Right ventricle myocardium superior (tissue), 1 donor: ENCODE measurements at places on chromosomes 6 and 20.

GRCh38 chr20:58746620-58747019, 54.0 kb downstream of the NPEPL1 start:
- no peak for DNase-seq

DNA sequence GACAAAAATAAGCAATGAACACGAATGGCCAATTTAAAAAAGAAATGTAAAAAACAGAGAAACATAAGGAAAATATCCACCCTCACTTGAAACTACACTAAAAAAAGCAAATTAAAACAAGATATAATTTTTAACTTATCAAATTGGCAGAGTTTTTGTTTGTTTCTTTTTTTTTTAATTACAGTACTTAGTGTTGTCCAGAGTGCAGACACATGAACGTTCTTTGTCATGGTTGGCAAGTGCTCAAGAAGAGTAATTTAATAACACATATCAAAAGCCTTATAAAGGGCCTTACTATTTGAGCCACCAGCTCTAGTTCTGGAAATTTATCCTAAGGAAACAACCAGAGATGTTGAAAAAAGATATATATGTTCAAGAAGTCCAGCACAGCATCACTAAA, 142.3 kb downstream of the ATXN1 start:
- no peak for DNase-seq

- peak; percentile 90 for DNase-seq
Observed at GRCh38 chr20:49484180-49485140, 2.0 kb upstream of the KCNB1 start.

GRCh38 chr6:142823256-142823902, 121.6 kb downstream of the HIVEP2 start:
- DNase-seq = no peak

DNA sequence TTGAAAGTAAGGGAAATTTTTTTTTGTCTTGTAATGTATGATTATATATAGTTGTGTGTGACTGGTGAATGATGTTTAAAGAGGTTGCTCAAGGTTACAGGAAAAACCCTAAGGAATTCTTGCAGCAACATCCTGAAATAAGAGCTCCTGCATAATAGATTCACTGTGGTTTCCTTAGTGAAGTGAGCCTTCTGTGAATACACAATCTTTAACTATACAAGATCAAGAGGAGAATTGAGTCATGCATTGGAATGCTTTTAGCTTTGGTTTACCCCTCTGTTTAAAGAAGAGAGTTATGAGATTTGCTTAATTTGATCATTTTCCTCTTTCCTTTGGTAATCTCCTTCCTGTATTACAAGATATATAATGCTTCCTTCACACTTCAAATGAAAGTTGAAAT, 141.6 kb upstream of the EYA4 start:
- no peak for DNase-seq

DNA sequence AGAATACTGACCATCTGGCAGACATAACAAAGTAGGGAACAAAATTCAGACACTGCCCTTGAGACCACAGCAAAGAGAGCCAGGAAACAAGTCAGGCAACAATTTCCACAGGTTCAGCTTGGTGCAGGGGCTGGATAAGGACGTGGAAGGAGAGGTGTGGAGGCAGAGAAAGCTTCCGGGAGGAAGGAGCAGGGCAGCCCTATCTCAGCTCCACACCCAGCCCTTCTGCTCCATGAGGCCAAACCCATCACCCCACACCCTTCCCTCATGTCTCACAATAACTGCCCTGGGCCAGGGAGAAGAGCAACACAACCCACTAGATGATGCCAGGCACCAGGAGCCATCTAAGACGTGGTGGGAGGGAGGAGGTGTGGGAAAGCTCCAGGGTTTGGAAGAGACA, 5.8 kb downstream of the SNHG17 start:
- no peak for DNase-seq

GRCh38 chr20:50415021-50415515, 95.1 kb upstream of the PTPN1 start:
- DNase-seq = peak; percentile 49

DNA sequence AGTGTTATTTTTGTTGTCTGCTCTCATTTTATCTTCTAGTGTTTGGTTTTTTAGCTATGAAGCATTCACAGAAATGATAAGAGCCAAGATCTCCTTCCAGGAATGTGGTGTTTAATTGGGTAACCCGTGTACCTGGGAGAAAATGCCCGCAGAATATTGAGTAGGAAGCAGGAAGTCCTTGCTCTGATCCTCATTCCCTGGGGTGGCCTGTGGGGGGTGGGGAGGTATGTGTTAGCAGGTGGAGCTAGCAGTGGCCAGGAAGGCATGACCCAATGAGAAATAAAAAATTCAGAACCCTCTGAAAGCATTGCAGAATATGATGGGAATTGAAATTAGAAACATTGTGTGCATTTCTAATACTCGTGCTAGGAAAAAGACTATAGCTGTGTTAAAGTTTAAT, 100.8 kb downstream of the DTD1 start:
- no peak for DNase-seq

- DNase-seq = no peak
Observed at GRCh38 chr20:63541371-63541770, 4.2 kb upstream of the PTK6 start.

- DNase-seq = no peak
Observed at GRCh38 chr6:134746140-134746539, 203.8 kb downstream of the ALDH8A1 start.

GRCh38 chr20:43789593-43789992, 62.8 kb upstream of the GTSF1L start:
- no peak for DNase-seq

- DNase-seq = no peak
Observed at GRCh38 chr20:11687546-11688292, 230.0 kb upstream of the BTBD3 start.

GRCh38 chr20:58478141-58478805, 36.9 kb downstream of the APCDD1L start:
- no peak for DNase-seq

GRCh38 chr20:52975029-52975732, 3.0 kb downstream of the TSHZ2 start:
- DNase-seq = no peak

DNA sequence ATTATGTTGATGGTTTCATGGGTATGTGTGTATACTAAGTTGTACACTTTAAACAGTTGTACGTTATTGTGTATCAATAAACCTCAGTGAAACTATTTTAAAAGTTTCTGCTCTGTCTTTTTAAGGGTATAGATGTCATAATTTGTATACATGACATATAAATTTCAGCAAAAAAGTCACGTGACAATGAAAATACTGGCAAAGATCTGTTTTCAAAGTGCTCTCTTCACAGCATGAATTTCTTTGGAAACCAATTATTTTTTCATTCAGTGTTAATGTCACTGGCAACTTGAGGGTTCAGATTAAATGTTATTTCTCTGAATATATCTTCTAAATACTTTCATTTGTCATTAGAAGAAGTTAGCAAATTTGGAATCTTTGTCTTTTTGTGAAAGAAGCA, 91.7 kb upstream of the C6orf118 start:
- DNase-seq = no peak

DNA sequence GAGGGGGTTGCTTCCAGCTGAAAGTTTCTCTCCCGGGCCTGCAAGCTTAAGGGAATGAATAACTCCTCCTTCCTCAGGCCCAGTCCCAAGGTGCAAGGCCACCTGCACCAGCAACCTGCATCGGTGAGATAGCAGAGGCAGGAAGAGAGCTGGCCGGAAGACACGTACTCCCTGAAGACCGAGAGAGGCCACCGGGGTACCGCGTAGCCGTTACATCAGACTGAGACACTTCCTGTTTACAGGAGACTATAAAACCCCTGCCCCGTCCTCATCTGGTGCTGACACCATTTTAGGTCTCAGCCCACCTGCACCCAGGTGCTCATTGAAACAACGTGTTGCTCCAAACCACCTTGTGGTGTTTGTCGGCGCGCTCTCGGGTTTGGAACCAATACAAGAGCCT, 60.5 kb upstream of the PRND start:
- DNase-seq = no peak

- DNase-seq = peak; percentile 68
Observed at GRCh38 chr20:16434062-16434664, 139.1 kb downstream of the KIF16B start.

DNA sequence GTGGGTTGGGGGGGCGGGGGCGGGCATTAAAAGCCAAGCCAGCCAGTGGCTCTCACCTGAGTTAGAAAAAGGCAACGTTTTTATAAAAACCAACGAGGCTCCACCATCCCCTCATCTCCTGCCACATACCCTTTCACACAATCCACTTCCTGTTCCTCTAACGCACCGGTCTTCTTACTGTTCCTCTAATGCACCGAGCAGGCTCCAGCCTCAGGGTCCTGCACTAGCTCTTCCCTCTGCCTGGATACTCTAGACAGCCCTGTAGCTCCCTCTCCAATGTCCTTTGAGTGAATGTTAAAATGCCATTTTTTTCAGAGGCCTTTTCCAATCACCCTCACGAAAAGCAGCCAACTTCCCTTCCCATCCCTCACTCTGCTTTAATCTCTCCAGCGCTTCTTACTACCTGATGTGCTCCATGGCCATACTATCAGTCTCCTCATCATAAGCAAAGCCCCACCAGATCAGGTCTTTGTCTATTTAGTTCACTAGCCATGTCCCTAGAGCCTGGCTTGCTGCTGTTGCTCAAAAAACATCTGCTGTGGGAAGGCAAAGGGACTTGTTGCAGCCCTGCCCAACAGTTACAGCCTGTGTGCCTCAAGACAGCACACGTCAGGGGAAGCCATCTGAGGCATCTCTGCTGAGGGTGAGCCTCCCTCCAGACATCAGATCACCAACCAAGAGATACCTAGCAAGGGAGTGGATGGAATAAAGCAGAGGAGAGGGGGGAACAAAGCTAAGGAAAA, 3.9 kb downstream of the FKBP1A start:
- no peak for DNase-seq

DNA sequence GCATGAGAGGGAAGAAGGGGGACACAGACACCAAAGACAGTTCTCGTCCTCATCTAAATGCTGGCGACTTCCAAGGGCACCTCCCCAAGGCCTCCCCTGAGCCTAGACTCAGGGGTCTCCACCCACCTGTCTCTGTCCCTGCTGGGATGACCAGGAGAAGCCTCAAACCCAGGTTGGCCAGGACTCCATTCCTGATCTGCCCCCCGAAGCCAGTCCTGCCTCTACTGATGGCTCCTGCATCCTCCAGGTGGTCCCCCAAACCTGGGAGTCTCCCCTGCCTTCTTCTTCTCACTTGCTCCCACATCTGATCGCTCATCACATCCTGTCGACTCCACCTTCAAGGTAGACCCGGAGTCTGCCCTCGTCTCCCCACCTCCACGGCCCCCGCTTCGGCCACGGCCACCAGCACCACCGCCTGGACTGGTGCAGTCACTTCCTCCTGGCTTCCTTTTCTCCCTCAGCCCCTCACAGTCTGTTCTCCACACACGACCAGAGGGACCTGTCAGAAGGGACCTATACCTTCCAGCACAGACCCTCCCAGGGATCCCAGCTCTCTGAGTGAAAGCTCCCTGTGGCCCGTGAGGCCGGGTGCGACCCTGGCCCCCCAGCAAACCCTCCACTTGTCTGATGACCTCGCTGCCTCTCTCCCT, 92.1 kb downstream of the CEBPB start:
- DNase-seq = peak; percentile 49

GRCh38 chr6:87907521-87907920, 140.1 kb upstream of the SPACA1 start:
- DNase-seq = no peak

GRCh38 chr6:122128445-122128844, 271.0 kb upstream of the HSF2 start:
- no peak for DNase-seq

DNA sequence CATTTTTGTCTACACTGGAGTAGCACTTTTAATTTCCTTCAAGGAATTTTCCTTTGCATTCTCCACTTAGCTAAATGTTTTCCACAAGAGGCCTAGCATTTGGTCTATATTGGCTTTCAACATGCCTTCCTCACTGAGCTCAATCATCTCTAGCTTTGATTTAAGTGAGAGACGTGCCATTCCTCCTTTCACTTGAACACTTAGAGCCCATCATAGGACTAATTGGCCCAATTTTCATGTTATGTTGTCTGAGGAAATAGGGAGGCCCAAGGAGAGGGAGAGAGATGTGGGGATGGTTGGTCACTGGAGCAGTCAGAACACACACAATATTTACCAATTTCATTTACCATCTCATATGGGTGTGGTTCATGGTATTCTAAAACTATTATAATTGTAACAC, 645.0 kb downstream of the PRKN start:
- DNase-seq = no peak

DNA sequence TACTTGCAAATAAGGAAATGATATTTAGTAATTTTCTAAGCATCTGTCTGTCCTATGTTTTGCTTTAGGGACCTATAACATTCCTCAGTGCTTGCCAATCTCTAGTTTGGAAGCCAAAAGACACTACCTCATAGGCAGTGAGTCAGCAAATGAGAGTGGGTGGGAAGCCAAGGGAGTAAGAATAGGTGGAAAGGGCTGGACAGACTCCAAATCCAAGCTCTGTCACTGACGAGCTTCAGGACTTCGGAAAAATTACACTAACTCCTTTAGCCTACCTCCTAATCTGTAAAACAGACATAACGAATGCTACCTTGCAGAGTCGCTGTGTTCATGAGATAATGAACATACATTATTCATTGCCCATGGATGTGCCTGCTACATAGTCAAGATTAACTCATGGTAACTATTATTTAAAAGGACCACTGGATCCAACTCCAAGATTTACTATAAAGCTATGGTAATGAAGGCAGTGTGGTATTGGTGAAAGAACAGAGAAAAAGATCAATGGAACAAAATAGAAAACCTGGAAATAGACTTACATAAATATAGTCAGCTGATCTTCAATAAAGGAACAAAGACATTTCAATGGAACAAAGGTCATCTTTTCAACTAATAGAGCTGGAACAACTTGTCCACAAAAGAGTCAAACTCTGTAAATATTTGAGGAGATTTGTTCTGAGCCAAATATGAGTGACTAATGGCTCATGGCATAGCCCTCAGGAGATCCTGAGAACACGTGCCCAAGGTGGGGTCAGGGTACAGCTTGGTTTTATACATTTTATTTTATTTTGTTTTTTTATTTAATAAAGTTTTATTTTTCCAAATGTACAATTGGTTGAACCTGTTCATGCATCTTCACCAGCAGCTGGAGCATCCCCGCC, 64.1 kb downstream of the FAM50B start:
- no peak for DNase-seq

GRCh38 chr6:128573036-128573435, 52.6 kb upstream of the PTPRK start:
- DNase-seq = no peak

DNA sequence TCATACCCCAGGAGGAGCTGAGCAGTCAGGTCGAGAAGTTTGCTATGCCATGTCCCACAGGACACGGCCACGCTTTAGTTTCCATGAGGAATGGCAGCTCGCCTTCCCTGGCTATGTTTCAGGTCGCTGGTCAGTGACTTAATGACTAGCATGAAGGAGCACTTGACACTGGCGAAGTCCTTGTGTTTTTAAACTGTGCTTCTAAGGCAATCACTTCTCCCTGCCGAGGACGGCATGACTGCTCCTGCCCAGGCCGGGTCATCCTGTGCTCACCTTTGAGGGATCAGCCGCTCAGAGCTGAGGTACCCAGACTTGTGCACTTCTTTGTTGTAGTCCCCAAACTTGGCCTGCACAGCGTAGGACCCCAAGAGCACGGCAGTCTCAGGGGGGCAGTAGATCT, 34.1 kb downstream of the EZR start:
- no peak for DNase-seq
